ENCODE measurements at places on chromosomes 5 and 9. TPM values are rescaled to one million over a fixed set of nuclear protein-coding genes. Genes with fewer than 3 reads are reported as not detected.

The MSX2 gene
- polyA plus RNA-seq, result 1.2 TPM

The TAF11L5 gene
- not detected for polyA plus RNA-seq

The PTGES gene
- polyA plus RNA-seq, result 13.6 TPM

The STING1 gene
- 17.0 TPM for polyA plus RNA-seq

The IL13 gene
- polyA plus RNA-seq, result not detected

DNA sequence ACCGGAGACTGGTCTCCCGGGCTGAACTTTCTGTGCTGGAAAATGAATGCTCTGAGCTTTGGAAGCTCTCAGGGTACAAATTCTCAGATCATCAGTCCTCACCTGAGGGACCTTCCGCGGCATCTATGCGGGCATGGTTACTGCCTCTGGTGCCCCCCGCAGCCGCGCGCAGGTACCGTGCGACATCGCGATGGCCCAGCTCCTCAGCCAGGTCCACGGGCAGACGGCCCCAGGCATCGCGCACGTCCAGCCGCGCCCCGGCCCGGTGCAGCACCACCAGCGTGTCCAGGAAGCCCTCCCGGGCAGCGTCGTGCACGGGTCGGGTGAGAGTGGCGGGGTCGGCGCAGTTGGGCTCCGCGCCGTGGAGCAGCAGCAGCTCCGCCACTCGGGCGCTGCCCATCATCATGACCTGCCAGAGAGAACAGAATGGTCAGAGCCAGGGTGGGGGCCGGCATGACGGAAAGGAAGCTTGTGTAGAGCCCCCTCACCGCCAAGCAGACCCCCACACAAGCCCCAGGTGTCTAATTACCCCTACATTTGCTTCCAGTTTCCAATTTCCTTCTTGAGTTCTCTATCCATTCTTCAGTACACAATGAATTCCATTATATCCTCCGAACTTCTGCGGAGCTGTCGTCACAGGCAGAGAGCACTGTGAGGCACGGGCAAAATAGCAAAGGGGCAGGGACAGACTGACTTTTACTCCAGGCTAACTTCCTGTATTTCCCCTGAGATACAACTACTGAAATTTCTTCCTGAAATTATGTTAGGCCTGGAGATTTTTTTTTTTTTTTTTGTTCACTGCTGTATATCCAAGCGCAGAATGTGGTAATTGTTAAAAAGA, 23.2 kb downstream of the CDKN2A start:
- no peak for DNase-seq

DNA sequence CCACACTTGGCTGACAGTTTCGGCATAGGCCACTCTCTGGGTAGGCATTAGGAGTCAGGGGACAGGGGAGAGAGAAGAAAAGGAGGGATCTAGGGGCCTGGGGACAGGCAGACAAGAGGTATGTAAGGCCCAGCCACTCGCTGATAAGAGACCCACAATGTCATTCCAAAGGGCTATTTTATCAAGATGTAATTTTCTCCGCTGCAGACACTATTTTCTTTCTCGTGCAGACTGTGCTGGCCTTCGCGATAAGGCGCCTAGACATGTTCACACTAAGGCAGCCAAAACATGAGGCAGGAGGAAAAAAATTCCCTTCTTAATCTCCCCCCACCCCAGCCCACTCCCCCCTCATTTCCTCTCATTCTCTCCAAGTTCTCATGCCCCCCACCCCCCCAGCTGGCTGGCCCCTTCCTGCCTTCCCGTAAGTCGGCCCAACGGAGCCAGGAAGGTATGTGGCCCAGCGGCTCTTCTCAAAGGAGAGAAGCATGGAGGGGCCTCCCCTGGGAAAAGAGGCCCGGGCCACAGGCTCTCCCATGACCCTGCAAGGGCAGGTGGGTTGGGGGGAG, 44.9 kb upstream of the SYNPO start:
- DNase-seq, result no peak

DNA sequence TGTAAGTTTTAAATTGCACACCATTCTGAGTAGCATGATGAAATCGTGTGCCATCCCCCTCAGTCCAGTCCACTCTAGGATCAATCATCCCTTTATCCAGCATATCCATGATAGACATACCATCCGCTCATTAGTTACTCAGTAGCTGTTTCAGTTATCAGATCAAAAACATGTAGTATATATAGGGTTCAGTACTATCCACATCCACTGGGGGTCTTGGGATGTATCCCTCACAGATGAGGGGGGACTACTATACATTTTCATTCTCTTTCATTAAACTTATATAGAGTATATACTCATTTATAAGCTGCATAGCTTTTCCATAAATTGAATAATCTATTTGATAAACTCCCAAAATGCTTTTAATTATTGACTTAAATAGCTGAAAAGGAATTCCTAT, 67.6 kb downstream of the MEIKIN start:
- DNase-seq, result no peak

DNA sequence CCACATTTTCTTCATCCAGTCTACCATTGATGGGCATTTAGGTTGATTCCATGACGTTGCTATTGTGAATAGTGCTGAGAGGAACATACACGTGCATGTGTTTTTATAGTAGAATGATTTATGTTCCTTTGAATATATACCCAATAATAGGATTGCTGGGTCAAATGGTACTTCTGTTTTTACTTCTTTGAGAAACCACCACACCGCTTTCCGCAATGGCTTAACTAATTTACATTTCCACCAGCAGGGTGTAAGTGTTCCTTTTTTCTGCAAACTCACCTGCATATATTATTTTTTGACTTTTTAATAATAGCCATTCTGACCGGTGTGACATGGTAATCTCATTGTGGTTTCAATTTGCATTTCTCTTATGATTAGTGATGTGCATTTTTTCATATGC, 82.2 kb upstream of the RFX3 start:
- no peak for DNase-seq

DNA sequence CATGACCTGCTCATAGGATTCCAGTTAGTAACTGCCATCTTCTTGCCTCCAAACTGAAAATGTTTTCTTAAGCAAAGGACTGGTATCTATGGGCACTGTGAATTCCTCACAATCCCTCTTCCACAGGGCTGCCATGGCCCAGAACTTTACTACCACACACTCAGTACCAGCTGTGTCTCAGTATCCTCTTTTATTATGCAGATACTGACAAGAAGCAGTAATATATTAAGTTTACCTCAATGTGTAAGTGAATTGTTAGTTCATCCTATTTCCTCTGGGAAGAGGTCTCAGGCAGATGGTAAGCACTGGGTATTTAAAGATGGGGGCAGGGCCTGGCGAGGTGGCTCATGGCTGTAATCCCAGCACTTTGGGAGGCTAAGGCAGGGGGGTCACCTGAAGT, 320.8 kb upstream of the RFX3 start:
- DNase-seq, result no peak

GRCh38 chr9:134396825-134397224, 70.6 kb downstream of the RXRA start:
- no peak for DNase-seq

GRCh38 chr5:171537923-171538537, 118.6 kb downstream of the FGF18 start:
- no peak for DNase-seq

- no peak for DNase-seq
These were observed 45.0 kb downstream of the NEURL1B start for GRCh38 chr5:172686111-172686510.

GRCh38 chr5:88815050-88815789, 67.8 kb downstream of the MEF2C start:
- no peak for DNase-seq

DNA sequence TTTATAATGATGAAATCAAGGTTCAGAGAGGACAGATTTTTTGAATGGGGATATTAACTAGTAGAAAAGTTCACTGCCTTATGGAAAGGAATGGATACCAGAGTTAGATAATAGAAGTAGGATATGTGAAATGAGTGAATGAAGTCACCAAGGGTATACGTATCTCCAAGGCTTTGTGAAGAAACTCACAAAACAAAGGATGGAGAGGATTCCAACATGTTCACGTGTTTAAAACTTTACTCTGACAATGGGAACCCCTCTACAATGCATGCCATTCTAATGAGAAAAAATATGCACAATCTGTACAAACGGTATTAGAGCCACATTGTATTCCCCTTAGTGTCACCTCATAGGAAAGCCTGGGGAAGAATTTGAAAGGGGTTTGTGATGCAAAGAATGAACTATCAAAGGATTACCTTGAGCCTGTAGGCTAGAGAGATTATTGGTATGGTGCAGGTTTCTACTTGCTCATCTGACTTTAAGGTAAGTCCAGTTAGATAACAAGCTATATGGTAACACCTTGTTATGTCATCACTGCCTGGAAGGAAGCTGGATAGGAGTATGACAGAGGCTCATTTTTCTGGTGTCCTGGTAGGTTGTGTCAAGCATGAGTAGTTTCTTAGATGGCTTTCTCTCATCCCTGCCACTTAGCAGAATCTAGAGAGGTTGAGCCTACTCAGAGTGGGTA, 250.3 kb upstream of the SEMA6A start:
- DNase-seq, result no peak
